ENCODE measurements at places on chromosomes 4 and X.
A peak's percentile ranks its signal among the peaks of the same experiment; 100 is the strongest.

- DNase-seq: peak; percentile 52
These were observed 170.0 kb downstream of the SMIM20 start for GRCh38 chr4:26083987-26084386.

GRCh38 chrX:54714424-54714823 lies 83.6 kb downstream of the ITIH6 start:
- DNase-seq: no peak

DNA sequence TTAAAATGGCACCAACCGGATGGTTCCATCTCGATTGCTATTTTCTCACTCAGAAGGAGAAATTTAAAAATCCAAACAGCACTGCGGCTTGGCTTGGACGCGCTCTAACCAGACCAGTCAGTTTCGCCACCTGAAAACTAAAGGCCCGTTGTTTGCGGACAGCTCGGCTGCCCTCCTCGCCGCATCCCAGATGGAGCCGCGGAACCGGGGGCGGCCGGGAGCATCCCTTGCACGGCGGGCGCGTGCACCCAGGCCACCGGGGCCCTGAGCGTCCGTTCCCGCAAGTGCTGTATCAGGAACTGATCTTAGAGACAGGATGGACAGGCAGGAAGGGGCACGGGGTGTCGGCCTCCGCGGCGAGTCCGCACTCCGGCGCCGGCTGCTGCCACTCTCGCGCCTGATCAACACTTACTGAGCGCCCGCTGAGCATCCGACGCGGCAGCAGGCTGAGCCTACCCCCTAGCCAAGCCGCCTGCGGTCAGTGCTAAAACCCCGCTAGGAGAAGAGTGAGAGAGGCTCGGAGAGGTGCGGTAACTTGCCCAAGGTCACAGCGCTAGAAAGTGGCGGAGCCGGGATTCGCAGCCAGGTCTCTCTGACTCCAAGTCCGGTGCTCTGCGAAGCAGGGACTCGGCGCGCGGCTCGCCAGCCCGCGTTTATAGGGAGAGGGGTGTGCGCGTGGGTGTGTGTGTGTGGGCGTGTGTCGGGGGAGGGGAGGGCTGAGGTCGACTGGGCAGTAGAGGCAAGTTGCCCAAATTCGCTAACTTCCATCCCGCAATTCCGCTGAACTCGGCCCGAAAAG lies at the start of gene CITED1:
TSS of gene CITED1 (minus strand) at position 629 of the 799 bp plus-strand sequence. CDS start 3,045 bp downstream, outside the sequence.
- DNase-seq: no peak

DNA sequence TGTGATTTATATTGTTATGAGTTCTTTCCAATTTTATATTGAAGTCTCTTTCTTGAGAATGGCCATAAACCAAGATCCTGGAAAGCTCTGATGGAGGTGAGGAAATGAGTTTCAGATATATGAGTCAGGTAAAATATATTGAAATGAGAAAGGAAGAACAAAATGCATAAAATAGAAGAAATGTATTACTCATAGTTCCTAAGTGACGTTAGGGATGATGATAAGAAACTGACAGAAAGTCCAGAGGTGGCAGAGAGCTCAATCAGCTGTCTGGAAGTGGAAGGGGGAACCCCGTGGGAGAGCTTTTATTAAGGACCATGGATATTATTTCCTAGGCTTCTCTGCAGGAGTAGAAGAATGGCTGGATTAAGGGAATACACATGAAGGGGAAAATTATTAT lies 24.6 kb downstream of the UGT2B7 start:
- DNase-seq: peak; percentile 11

DNA sequence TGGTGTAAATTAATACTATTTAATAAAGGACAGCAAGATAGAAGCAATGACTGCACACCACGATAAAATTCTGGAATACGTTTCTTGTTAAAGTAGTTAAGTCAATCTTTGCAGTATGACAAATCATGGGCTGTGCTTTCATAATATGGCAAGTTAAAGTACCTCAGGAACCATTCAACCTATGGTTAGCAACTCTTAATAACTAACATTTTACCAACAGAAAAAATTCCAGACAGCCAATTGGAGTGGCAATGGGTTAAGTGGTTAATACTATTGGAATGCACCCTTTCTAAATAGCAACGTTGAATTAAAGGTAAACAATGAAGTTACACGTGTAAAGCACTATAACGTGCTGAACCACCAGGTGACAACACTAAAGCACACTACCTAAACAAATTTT lies 72.4 kb upstream of the ZCCHC13 start:
- DNase-seq: no peak

DNA sequence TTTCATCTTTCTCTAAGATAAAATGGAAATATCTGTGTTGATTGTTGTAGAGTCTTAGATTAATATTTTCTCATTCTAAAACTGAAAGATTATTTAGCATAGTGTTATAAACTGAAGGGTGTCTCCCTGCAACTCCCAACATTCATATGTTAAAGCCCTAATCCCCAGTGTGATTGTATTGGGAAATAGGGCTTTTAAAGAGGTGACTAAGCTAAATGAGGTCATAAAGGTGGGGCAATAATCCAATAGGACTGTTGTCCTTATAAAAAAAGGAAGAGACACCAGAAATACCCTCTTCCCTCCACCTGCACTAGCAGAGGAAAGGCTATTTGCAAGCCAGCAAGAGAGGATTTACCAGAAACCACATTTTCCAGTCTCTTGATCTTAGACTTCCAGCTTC lies 1626.4 kb downstream of the C4orf33 start:
- no peak for DNase-seq

DNA sequence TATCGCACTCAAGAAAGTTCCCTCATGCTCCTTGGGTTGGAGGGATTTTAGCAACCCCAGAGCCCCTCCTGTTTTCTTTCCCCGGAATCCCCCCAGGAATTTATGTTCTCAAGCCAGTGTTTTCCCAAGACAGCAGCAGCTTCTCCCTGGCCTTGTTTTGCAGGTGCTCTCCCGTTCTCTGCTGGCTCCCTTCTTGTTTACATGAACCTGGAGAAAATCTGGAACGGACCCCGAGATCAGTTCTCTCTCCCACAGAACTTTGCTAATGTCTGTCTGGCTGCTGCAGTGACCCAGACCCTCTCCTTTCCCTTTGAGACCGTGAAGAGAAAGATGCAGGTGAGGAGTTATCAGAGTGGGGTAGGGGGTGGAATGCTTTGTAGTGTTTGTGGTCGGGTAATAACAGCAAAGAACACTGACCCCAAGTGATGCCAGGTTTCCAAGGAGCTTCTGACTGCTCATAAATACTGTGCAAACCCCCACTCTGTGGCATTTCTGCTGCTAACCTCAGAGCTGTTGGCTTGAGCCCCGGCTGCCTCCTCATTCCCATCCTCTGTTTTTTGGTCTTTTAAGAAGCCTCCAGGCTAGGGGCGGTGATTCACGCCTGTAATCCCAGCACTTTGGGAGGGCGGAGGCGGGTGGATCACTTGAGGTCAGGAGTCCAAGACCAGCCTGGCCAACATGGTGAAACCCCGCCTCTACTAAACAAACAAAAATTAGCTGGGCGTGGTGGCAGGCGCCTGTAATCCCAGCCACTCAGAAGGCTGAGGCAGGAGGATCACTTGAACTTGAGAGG lies 11.1 kb downstream of the SLC25A43 start:
- peak; percentile 46 for DNase-seq

DNA sequence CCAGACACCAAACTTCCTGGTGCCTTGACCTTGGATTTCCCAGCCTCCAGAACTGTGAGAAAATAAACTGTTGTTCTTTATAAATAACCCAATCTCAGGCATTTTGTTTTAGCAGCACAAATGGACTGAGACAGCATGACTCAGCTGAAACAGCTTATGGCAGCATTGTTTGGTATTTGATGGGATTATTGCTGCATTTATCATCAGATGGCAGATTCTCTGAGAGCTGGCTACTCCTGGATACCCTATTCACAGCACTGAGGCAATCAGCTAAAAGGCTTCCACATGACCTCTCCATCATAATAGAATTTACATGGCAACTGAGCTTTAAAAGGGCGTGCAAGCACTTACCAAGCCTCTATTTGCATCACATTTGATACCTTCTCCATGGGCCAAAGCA lies 623.1 kb upstream of the CPEB2 start:
- no peak for DNase-seq

DNA sequence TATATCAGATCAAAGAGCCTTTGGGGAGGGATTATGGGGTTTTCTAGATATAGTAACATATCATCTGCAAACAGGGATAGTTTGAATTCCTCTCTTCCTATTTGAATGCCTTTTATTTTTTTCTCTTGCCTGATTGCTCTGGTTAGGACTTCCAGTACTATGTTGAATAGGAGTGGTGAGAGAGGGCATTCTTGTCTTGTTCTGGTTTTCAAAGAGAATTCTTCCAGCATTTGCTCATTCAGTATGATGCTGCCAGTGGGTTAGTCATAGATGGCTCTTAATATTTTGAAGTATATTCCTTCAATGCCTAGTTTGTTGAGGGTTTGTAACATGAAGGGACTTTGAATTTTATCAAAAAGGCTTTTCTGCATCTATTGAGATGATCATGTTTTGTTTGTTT lies 25.6 kb upstream of the ABCB7 start:
- peak; percentile 6 for DNase-seq

DNA sequence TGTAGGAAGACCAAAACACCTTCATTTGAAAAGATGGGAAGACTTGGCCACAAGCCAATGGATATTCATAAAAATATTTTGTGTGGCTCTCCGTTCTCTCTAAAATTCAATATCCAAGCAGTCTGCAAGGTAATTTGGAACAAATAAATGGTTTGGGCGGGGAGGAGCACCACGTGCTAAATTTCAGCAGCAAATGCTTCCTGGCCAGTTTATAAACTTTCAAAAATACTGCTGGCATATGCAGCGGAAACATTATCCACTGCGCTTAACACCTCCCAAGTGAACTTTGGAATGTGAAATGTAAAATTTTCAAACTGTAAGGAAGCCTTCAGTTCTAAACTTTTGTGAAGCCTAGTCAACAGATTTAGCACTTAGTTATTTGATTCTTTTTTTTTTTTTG lies 191.0 kb downstream of the NSUN7 start:
- no peak for DNase-seq

DNA sequence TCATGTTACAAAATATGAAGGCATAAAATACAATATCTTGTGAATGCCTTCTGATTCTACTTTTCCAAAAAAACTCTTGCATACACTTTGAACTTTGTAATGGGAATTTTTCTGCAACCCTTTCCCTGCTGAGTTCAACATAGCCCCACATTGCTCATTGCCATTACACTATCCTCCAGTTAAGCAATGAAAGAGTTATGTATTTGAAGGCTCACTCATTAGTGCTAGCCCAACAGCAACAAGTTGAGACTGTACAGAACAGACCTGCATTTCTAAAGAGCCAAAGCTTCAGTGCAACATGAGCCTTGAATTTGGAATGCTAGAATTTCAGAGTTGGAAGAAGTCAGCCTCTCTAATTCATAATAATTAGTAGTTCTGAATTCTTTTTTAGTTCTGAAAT lies 44.4 kb upstream of the STAG2 start:
- DNase-seq: no peak

DNA sequence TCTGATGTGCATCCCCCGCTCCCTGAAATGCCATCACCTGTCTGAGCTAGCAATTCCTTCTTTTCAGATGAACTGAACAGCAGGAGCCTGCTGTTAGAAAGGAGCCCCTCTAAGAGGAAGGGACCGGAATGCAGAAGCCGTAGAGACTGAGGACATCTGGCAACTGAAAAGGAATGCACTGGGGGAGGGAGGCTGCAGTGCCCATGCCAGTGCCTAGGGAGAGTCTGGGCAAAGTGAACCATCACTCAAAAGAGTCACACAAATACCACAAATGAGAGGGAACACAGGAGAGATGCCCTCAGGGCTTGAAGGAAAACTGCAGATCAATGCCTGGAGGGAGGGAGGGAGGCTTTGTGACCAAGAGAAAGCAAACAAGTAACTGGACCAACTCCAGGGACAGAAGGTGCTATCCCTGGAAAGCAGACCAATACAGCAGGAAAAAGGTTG lies 93.9 kb upstream of the CBR4 start:
- DNase-seq: no peak

- no peak for DNase-seq
These were observed 132.9 kb downstream of the FAM53A start for GRCh38 chr4:1551211-1551610.

DNA sequence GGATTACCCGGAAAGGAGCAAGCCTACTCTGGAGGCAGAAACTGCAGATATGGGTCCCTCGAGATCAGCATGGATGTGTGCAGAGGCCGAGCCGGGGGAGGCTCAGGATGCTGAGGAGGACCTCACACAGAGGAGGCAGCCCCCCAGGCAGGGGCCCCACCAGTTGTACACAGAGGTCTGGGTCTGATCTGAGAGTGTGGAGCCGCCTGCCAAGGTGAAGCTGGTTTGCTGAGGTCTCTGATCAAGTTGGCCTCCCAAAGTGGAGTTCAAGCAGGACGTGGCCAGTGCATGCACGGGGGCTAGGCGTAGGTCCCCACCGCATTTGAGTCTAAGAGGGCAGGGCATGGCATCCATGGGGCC lies 35.0 kb downstream of the ACOX3 start:
- DNase-seq: no peak

DNA sequence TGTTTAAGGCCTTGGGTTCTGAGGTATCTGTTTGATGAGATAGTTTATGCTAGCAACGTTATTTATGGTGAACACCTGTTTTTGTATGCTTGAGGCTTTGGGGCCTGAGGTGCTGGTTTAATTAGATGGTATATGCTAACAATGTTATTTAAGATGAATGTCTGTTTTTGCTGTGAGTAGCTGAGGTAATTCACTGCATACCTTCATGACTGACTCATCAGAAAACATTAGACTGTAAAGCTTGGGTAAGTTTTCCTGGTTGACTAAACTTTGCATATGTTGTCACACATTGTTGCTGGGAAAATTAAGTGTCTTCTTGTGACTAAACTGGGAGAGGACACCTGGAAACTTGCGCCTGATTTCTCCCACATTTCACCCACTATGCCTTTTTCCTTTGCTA lies 1026.6 kb downstream of the RAPGEF2 start:
- peak; percentile 0 for DNase-seq

DNA sequence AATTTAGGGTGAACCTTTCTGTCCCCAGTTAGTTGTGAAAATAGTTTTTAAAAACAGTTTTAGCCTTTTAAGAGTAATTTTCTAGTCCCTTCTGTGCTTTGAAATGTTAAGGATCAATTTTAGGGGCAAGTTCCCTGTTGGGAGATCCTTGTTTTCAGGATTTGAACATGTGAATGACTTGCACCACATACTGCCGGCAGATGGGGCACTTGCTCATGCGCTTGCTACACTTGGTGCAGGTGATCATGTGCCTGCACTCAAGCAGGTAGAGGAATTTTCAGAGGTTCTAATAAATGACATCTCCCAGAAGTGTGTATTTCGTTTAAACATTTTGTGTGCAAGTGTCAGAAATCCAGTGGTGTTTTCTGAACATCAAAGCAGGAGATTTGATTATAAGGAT lies 195.9 kb downstream of the CHM start:
- DNase-seq: peak; percentile 8

DNA sequence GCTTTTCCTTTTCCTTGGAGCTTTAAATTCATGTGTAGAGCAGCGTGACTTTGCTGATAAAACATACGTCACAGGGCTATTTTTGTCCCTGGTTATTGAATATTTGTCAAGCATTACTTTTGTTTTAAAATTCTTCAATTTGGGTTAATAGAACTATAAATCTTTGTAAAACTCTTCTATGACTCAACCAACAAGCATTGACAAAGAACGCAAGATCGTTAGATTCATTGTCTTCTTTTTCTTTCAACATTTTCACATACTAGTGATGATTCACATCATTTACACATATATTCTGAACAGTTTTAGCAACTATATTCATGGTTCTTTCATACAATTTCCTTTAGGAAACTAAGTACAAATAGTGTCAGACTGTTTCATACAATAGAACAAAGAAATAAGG lies 72.0 kb upstream of the GPM6A start:
- peak; percentile 2 for DNase-seq
